ENCODE measurements at places on chromosomes 6 and 20. TPM values are rescaled to one million over a fixed set of nuclear protein-coding genes. Genes with fewer than 3 reads are reported as not detected.
A peak's percentile ranks its signal among the peaks of the same experiment; 100 is the strongest.

Gene OPRM1
- not detected for total RNA-seq

Gene SEL1L2
- total RNA-seq = not detected

Gene SLC22A16
- total RNA-seq = not detected

Gene UBE2J1
- total RNA-seq = 25.4 TPM

DNA sequence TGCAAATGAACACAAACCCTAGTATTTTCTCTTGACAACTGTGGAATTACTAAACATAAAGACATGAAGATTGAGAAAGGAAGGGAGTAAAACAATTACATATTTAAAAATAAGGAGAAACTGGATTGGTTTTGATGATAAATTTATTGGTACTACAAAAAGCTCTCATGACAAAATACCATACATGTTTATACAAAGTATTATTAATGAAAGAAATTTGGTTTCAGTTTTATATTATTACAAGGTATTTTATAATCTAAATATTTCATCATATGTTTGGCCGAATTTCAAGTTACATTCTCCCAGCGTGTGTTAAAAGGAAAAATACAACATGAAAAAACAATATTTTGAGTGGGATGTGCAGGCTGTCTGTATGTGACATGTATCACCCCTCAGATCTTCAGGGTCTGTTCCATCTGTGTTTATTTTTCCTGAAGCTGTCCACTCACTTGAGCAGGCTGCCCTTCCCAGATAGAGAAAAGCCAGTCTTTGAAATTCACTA is 568.4 kb downstream of the NKAIN2 start:
- ATAC-seq = no peak

DNA sequence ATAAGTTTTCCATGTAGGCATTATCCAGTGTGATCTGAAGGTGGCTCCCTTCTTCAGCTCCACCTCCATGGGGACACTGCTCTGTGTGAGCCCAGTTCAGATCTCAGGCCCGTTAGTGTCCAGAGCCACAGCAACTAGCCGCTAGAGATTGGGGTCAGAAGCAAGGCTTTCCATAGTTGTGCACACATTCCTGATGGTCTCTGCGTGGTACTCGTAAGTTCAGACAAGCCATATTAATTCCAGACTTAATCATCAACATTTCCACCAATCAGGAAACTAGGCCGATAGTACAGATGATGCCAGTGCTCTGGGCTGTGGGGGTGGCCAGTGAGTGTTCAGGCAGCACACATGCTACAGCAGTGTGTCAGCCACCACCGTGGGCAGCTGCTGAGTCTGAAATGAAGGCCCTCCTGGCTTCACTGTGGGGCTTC is 17.5 kb upstream of the SYNCRIP start:
- peak; percentile 63 for ATAC-seq

DNA sequence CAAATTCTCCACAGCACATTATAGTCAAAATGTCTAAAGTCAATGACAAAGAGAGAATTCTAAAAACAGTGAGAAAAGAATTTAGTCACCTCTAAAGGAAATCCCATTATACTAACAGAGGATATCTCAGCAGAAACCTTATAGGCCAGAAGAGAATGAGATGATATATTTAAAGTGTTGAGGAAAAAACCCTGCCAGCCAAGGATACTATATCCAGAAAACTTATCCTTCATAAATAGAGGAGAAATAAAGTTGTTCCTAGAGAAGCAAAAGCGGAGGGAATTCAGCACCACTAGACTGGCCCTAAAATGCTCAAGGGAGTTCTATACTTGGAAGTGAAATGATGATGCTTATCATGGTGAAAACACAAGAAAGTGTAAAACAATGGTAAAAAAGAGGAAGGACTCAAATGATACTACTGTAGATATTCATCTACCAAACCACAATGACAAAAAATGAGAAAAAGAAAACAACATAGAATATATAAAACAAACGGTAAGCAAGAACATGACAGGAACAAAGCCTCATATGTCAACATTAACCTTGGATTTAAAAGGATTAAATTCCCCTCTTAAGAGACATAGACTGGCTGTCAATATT is 16.7 kb downstream of the GPRC6A start:
- ATAC-seq = no peak

Data from activated T-helper 17 cell treated with anti-CD3 and anti-CD28 coated beads, Interleukin-2, amount 50 U/mL, for 72 hours (primary cell).